ENCODE measurements at places on chromosomes 11 and 22.
A peak's percentile ranks its signal among the peaks of the same experiment; 100 is the strongest.

DNA sequence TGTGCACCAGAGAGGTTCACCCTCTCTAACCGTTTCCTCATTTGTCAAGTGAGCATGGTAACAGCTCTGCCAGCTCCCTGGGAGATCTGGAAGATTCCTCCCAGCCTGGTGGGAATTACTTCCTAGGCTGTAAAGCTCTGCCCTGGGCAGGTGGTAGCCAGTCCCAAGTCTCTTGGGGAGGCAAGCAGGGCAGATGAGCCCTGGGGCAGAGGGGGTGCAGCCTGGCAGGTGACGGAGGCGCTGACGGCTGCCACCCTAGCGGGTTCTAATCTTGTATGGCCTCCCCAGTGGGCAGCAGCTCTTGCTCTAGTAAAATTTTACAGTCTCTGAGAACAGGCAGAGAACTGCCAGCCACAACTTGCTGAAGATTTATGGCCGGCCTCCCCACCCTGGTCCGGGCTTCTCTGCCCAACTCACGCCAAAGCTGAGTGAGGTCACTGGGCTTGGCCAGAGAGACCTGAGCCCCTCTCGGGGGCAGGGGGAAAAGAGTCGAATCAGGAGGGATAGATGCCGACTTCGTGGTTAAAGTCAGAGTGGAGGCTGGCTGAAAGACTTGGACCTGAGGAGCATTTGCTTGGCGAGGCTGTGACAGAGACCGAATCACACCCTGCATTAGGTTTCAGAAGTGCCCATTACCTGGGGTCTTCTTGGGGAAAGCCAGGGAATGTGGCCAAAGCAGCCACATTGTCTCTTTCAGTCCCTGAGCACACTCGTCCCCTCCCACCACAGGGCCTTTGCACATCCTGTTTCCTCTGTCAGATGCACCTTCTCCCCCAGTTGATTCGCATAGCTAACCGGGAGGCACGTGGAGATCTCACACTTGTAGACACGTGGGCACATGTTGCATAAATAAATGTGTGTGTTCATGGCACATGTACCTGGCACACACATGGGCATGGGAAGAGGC lies 188.2 kb downstream of the MN1 start:
- no peak for DNase-seq

DNA sequence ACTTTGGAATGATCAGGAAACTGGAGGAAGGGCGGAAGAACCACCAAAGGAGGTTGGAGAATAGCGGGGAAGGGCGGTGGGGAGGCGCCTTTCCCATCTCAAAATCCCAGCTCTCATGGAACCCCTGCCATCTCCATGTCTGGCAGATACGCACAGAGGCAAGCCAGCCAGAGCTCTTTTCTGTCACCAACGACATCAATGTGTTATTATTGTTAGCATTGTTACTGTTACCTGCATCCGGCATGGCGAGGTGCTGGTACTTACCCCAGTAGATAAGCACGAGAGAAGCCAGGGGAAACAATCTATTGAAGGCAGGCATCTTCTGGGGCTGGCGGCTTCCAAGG lies 969 bp downstream of the SCN3B start:
- DNase-seq: no peak

DNA sequence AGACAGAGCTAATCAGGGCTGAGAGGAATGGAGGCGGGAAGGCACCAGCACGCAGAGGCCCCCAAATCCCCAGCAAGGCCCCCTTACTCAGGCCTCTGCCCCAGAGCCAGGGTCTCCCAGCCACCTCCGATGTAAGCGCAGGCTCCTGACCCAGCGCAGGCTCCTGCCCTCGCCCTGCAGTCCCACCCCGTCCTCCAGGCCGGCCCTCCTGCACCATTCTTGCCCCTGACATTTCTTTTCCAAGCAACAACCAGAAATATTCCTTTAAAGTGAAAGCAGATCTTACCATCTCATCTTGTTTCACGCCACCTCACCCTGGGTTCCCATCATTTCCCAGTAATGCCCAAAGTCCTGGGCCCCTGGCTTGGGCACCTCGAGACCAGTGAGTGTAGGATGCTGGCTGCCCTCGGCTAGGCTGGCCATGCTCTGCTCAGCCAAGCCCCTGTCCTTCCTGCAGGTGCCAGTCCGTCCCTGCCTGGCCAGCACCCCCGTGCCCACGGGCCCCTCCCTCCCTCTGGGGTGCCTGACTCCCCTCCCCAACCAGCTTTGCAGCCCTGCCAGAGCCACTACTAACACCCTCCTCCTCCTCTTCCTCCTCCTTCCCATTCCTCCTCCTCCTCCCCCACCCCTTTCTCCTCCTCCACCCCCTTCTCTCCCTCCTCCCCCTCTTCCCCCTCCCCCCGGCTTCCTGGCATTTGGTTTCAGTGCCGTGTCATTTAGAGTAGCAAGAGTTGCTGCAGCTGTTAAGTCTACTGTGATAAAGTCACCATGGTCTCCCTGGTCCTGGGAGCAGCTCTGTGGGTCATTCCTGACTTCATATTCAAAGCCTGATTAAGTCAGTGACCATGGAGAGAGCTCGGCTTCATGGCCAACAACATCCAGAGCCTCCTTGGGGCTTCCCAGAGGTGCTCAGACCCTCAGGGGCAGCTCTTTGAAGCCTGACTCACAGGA lies 78.7 kb downstream of the PIWIL3 start:
- no peak for DNase-seq

DNA sequence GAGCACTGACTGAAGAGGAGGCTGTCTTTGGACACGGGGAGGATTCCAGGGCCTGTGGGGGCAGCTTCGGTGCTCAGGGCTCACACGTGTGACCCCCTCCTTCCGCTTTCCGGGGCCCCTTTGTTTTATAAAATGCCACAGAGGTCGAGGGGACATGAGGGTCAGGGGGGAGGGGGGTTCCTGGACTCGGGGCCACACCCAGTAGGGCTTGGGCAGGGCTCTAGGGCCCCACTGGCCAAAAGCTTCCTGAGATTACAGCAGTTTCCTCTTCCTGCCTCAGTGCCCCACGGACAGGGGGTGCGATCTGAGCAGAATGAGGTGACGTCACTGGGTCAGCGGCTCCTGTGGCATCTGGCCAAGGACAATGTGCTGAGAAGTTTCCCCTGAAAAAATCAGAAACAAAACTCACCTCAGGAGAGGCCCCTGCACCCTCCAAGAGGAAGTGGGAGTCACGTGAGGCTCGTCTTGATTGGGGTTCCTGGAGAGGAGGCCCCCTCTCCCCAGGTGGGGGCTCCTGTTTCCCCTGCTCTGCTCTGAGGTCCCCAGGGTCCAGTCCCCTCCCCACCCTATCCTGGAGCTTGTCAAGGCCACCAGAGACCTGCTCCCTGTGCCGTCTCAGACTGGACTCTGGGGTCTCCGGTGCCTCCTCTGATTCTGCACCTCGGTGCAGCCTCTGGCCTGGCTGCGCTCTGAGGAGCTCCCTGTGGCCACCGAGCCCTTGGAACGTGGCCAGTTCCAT lies 6.4 kb upstream of the IFITM3 start:
- peak; percentile 44 for DNase-seq

DNA sequence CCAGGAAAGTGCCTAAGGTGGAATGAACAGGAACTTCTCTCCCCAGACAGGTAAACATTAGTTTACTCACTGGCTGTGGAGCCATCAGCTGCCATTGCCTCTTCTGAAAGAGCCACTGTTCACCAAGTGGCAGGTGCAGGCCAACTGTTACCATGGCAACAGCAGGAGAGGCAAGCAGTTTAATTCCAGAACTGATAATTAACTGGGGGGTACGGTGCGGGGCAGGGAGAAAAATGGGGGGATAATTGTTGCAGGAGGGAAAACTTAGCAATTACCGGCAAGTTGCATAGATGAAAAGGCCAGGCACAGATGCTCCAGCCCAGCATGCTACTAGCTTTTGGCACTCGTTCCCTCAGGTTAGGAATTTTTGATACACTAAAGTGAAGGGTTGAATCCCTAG lies 85.1 kb downstream of the TRIM44 start:
- no peak for DNase-seq

- no peak for DNase-seq
Measured at GRCh38 chr11:59857439-59858434, 8.6 kb downstream of the TCN1 start.

GRCh38 chr22:27063406-27063805 lies 406.0 kb downstream of the MIAT start:
- no peak for DNase-seq

GRCh38 chr11:45964911-45965389 lies 42.5 kb downstream of the LARGE2 start:
- DNase-seq: peak; percentile 66

GRCh38 chr11:62648185-62648966 lies 2.0 kb upstream of the GANAB start:
- no peak for DNase-seq

DNA sequence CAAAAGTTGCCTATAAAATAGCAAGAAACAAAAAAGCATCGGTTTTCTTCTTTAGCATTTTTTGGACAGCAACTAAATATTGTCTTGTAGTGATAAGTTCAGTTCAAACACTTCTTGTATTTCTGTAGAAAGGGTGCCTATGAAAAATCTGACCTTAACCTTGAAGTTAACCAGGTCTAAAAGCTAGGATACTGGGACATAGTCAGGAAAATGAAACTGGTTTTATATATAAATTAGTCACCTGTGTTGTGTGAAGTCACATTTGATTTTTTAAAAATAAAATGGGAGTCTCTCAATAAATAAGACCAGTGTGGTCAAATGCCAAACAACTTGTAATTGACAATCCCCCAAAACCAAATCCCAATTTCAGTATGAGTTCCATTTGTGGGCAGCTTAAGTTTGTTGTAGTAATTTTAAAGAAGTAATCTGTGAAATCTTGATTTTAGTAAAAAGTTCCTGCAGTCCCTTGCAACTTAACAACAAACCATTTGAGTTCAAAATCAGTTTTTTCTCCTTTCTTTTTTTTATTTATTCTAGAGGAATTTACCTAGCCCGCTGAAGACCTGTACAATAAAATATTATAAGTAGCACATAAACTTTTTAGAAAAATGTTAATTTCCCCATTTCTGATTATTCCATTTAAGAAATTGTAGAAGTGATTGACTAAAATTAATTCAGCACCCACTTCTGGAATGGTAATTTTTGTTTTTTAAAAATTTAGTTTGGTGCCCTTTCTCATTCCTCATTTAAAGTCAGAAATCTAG lies 84.5 kb upstream of the PPARA start:
- no peak for DNase-seq

GRCh38 chr11:112161012-112161411 lies 2.9 kb downstream of the IL18 start:
- DNase-seq: no peak

- DNase-seq: no peak
Measured at GRCh38 chr22:37566329-37566837, 6.1 kb downstream of the CDC42EP1 start.

DNA sequence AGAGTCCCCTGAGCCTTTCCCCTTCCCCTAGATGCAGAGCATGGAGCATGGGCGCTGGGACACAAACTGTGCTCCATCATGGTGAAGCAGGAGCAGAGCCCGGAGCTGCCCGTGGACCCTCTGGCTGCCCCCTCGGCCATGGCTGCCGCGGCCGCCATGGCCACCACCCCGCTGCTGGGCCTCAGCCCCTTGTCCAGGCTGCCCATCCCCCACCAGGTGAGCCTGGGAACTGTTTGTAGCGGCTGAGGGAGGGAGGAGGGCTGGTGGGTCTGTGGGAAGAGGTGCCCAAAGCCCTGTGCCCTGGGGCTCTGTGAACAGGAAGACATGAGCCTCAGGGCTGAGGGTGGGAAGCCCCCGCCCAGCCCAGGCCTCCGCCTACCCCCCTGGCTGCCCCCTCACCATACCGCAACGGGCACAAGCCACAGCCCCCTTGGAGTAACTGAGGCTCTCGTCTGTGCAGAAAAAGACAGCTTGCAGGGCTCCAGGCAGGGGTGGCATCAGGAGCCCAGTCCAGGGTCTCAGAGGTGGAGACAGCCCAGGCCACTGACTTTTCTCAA lies 30.4 kb downstream of the CREB3L1 start:
- DNase-seq: no peak

GRCh38 chr11:34302046-34302921 lies 55.5 kb downstream of the ABTB2 start:
- no peak for DNase-seq

GRCh38 chr11:12717851-12718291 lies 43.6 kb downstream of the TEAD1 start:
- DNase-seq: no peak

DNA sequence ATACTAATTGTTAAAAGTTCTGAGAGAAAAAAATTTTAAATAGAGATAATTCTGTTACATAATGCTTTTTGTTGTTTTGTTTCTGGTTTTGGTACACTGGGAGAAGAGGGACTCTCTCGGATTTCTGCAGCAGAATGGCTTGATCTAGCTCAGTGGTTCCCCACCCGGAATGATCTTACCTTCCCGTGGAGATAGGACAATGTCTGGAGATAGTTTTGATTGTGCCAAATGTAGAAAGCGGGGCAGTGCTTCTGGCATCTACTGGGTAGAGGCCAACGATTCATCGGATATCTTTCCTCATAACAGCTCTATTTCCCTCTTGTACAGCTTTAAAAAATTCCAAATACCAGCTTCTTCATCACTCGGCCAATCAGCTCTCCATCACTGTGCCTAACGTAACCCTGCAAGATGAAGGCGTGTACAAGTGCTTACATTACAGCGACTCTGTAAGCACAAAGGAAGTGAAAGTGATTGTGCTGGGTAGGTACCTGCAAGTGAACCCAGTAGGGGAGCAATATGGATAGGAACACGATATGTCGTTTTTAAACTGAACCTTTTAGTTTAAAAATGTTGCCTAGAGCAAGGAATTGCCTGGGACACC lies 13.2 kb downstream of the CRTAM start:
- peak; percentile 45 for DNase-seq

- DNase-seq: no peak
Measured at GRCh38 chr11:35318977-35319925, 100.1 kb downstream of the SLC1A2 start.

DNA sequence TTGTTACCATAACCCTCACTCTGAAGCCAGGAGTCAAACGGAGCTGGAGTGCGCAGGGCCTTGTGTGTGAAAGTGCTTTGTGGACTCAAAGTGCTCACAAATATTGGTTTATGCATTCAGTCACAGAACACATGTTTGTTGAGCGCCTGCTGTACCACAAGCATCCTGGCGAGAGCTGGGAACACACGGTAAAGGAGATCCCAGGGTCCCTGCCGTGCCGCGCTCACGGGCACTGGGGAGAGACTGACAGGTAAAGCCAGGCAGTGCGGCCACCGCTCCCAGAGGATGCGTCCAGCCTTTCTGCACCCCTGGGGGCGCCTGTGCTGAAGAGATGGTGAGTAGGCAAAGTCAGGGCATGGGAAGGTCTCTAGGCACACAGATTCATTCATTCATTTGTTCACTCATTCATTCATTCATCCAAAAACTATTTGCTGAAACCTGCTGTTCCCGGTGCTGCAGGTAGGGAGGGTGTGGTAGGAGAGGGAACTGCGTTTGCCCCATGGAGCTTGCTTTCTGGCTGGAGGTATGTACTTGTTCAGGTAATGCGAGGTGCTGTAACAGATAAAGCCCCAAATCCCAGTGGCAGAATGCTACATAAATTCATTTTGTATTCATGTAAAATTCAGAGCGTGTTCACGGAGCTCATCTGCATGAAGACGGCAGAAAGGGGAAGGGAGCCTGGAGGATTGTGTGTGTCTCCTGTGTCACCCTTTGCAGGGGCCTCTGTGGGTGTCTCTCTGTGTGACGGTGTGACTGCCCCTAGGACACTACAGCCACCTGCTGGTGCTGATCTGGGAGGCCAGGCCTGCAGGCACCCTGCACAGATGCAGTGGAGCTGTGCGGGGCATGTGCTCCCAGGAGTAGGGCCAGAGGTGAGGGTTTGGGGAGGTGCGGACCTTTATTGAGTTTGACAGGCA lies 167.0 kb upstream of the B3GAT1 start:
- DNase-seq: no peak

All from putamen (tissue), 1 donor.